CD14-positive monocyte (primary cell): ENCODE measurements at places on chromosomes 6 and 20. TPM values are rescaled to one million over a fixed set of nuclear protein-coding genes. Genes with fewer than 3 reads are reported as not detected.

TFAP2D gene
- polyA plus RNA-seq: not detected in 2 replicates

C6orf163 gene
- polyA plus RNA-seq: 0.15 and 0.27 TPM in 2 replicates

ADGRF1 gene
- 0.03 TPM in 1 of 2 replicates, not detected in the other for polyA plus RNA-seq

TGM3 gene
- not detected for polyA plus RNA-seq

IP6K3 gene
- not detected in 2 replicates for polyA plus RNA-seq

GJA10 gene
- not detected in 2 replicates for polyA plus RNA-seq

CCN2 gene
- polyA plus RNA-seq: not detected

MOG gene
- polyA plus RNA-seq: not detected

C20orf144 gene
- polyA plus RNA-seq: not detected

B3GALT4 gene
- 32.2 TPM for polyA plus RNA-seq

SLC22A7 gene
- polyA plus RNA-seq: not detected

IDH3B gene
- 103 TPM for polyA plus RNA-seq

IL17A gene
- not detected for polyA plus RNA-seq

SLC25A27 gene
- 0.33 and 1.7 TPM in 2 replicates for polyA plus RNA-seq

RAET1L gene
- not detected for polyA plus RNA-seq

FGD2 gene
- polyA plus RNA-seq: 356 and 395 TPM in 2 replicates

KHDRBS2 gene
- polyA plus RNA-seq: 0.14 TPM

CNR1 gene
- 0.07 TPM for polyA plus RNA-seq

PKHD1 gene
- polyA plus RNA-seq: not detected in 2 replicates

SPEF1 gene
- 0.09 TPM in 2 replicates for polyA plus RNA-seq

C6orf136 gene
- 2.0 TPM for polyA plus RNA-seq

GDAP1L1 gene
- polyA plus RNA-seq: not detected

ADTRP gene
- 0.20 TPM for polyA plus RNA-seq

CD109 gene
- 0.17 TPM for polyA plus RNA-seq

GABRR1 gene
- polyA plus RNA-seq: not detected

OR14J1 gene
- polyA plus RNA-seq: not detected

CLPSL2 gene
- polyA plus RNA-seq: not detected

LST1 gene
- 1,202 TPM for polyA plus RNA-seq

SLC17A1 gene
- not detected for polyA plus RNA-seq

HCK gene
- polyA plus RNA-seq: 688 TPM

OR2H1 gene
- not detected for polyA plus RNA-seq

KHDC1L gene
- polyA plus RNA-seq: not detected in 2 replicates

LPIN3 gene
- polyA plus RNA-seq: not detected

SAMD5 gene
- polyA plus RNA-seq: not detected

ESR1 gene
- 0.23 and 1.0 TPM in 2 replicates for polyA plus RNA-seq

KCNS1 gene
- polyA plus RNA-seq: not detected

HLA-DRA gene
- 4,194 TPM for polyA plus RNA-seq

CRIP3 gene
- polyA plus RNA-seq: 1.6 TPM

RIPOR3 gene
- polyA plus RNA-seq: not detected in 2 replicates

CDSN gene
- polyA plus RNA-seq: not detected

VNN1 gene
- 61.2 TPM for polyA plus RNA-seq

EYA4 gene
- not detected in 2 replicates for polyA plus RNA-seq

POU3F2 gene
- polyA plus RNA-seq: not detected in 2 replicates

CLDN20 gene
- not detected for polyA plus RNA-seq

MYH7B gene
- not detected for polyA plus RNA-seq

SRMS gene
- not detected for polyA plus RNA-seq

CD40 gene
- polyA plus RNA-seq: 26.1 TPM

NOP56 gene
- 64.1 and 102 TPM in 2 replicates for polyA plus RNA-seq

ANKRD66 gene
- polyA plus RNA-seq: not detected

CASS4 gene
- polyA plus RNA-seq: 6.1 TPM

C6orf52 gene
- polyA plus RNA-seq: 0.52 TPM in 1 of 2 replicates, not detected in the other
